ENCODE measurements at places on chromosomes 3 and 15.
A peak's percentile ranks its signal among the peaks of the same experiment; 100 is the strongest.

GRCh38 chr15:59281699-59282098, 75.1 kb downstream of the LDHAL6B start:
- no peak for DNase-seq

- no peak for DNase-seq
Measured at GRCh38 chr15:55277116-55277564, 12.5 kb downstream of the RAB27A start.

DNA sequence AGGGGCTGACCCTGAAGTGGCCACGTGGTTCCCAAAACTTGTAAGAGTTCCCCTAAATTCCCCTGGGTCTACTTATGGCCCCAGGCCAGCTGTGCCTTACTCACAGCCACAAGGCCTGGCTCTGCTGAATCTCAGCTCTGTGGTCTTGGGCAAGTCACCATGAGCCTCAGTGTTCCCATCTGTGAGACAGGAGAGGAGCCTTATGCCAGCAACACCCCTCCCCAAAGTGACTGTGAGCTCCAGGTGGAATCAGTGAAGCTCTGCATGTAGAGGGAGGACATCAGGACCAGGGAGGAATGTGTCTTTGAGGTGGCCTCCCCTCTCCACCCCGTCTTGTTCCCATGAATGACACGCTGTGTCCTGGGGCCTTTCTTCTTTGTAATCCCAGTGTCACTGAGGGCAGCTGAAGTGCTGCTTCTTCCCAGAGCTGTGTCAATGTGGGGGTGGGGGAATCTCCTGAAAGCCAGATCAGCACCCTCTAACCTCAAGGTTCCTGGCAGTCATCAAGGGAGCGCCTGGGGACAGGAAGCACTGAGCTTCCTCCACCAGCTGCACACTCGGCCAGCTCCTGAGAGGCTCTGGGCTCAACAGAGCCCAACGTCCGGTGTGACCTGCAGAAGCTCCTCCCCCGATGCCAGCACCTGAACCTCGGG, 258.9 kb downstream of the UACA start:
- DNase-seq, result no peak

DNA sequence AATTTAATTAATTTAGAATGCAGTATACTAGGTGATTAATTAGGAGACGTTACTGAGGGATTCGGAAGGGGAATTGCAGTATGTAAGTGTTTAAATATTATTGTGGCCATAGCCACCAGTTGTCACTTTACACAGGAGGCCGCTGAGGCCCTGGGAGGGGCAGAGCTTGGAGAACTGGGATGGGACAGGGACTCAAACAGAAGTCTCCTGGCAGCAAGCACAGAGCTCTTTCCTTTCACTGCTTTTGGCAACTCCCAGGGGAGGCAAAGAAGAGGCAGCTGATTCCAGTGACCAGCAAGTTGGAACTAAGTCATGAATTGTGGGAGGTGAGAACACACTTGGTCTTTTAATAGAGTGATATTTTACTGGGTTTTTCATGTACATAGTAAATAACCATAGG, 248.6 kb downstream of the RPLP1 start:
- no peak for DNase-seq

DNA sequence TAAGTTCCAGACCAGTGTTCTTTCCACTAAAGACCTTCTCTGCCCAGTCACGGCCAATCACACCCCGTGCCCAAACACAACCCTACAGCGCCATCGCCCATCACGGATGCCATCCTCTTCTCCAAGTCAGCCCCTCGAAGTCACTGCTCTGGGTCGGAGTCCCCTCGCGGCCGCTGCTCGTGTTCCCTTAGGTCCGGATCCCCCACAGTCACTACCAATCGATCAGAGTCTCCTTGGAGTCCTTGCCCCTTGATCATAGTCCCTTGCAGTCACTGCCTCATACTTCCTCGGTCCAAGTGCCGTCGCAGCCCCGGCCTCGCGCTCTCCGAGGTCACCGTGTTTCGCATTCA, 461 bp downstream of the PCYT1A start:
- DNase-seq, result no peak

DNA sequence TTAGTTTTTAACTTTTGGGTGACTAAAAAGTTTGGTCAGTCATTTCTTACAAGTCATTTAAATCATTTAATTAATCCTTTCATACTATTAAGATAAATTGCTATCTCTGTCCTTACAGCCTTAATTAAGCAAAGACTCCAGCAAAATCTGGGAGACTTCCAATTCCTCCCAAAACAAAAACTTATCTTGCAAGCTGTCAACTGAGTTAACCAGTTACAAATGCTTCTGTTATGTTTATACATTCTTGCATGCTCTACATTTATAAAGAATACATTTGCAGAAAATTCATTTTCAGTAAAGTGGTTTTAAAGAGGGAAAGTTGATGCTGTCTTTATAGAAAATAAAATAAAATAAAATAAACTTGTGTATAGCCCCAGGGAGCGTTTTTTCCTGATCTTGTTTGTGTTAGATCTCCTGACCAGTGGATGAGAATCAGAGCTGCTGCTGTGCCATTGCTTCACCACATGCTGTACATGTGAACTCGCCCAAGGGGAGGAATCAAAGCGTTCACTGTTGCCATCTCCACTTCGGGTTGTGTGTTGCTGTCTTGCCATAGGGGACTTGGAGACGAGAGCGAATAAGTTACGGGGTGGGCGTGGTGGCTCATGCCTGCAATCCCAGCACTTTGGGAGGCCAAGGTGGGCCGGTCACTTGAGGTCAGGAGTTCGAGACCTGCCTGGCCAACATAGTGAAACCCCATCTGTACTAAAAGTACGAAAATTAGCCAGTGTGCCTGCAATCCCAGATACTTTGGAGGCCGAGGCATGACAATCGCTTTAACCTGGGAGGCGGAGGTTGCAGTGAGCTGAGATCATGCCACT, 5.5 kb downstream of the CCR4 start:
- no peak for DNase-seq

- no peak for DNase-seq
Measured at GRCh38 chr3:71398157-71398836, 185.2 kb downstream of the FOXP1 start.

- no peak for DNase-seq
Measured at GRCh38 chr15:76512971-76513370, 176.4 kb downstream of the ISL2 start.

- DNase-seq, result no peak
Measured at GRCh38 chr15:63835211-63835568, 1.4 kb upstream of the HERC1 start.

DNA sequence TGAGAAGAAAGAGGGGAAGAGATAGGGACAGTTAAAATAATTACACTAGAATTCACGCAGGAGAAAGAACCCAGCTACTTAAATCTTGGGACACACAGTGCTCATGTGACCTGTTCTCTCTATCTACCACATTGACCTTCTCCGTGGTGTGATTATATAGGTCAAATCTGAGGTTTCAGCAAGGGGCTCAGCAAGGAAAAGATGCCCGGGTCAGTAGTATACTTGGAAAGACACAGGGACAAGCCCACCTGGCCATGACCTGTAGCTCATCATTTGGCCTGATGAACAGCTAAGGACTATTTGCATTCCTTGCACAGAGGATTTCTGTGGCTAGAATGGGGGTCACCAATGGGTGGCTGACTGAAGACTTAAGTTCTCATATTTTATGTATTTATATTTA, 71.9 kb downstream of the SSR3 start:
- no peak for DNase-seq

DNA sequence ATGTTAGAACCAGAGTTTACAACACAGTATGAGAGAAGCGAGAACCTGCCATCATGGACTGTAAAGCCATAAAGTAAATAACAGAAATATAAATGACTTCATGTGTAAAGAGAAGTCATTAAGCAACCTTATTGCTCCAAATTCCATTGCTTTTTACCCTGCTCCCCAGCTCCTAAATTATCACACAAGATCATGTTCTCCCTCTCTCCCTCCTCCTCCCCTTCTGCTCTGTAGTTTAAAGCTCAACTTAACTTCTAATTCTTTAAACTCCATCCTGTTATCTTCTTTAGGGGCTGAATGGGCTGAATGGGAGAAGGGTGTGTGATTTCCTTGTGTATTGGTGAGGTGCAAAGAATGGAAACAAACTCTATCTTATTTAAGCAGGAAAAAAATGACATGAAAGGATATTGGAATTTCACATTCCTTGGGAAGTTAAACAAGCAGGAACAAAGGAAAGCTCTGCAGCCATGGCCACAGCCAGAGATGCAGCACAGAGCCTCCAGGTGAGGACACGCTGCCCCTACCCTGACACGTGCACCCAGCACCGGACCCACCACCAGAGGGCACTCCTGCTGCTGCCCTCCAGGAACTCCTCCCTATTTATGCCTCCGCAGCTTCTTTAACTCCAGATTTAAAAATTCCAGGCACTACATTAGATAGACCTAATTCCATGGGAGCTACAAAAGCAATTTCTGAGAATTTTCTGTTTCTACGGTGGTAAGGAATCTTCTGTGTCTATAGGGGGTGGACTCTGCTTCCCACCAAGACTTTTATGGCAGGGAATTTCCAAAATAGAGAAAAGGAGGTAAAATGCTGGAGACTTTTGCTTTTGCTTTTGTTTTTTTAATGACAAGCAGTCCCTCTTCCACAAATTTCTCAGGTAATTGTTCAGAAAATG, 76.9 kb upstream of the ABI3BP start:
- peak; percentile 12 for DNase-seq

- DNase-seq, result no peak
Measured at GRCh38 chr15:50933341-50933740, 24.9 kb downstream of the AP4E1 start.

- DNase-seq, result no peak
Measured at GRCh38 chr3:33597257-33597689, 120.8 kb downstream of the CLASP2 start.

GRCh38 chr15:83747050-83747717, 93.3 kb downstream of the ADAMTSL3 start:
- DNase-seq, result no peak

- no peak for DNase-seq
Measured at GRCh38 chr3:76367281-76367680, 581.9 kb upstream of the ZNF717 start.
